Right forelimb (tissue), 1 donor: ENCODE measurements at places on chromosomes 1 and 21.

GRCh38 chr1:203151362-203152157 lies 24.0 kb downstream of the ADORA1 start:
- DNase-seq, result no peak

DNA sequence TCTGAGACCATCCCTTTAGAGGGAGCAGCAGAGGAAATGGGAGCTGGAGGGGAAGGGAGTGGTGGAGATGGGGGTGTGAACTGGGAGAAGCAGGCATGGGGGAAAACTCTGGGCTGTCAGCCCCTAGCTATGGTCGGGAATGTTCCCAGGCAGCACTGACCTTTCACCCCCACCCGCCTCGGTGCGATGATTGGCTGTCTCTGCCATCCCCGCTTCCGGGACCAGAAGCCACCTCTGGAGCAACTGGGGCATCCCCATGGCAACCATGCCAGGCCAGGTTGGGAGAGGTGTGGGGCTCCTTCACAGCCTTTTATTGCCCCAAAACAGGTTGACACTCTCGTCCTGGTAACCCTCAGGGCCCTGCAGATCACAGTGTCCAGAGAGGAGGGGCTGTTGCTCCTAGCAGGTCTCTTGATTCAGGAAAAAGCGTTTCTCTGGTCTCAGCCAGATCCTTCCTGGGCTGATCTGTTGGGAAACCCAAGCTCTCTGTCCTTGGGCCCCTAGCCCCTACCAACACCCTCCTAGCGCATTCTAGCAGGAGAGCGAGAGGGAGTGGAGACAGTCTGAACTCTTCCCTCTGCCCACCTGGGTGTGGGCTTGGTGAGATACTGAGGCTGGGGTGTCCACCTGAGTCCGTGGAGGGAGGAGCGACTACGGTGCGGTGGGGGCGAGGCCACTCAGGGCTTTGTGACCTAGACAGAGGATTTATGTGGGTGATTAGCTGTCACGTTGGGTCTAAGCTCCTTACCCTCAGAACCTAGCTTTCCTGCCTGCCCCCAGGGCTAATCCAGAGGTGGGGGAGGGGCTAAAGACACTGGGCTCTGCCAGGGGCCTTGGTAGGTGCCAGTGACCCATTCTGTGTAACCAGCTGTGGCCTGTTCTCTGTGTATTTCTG lies 12.2 kb upstream of the SLC6A9 start:
- DNase-seq, result no peak

DNA sequence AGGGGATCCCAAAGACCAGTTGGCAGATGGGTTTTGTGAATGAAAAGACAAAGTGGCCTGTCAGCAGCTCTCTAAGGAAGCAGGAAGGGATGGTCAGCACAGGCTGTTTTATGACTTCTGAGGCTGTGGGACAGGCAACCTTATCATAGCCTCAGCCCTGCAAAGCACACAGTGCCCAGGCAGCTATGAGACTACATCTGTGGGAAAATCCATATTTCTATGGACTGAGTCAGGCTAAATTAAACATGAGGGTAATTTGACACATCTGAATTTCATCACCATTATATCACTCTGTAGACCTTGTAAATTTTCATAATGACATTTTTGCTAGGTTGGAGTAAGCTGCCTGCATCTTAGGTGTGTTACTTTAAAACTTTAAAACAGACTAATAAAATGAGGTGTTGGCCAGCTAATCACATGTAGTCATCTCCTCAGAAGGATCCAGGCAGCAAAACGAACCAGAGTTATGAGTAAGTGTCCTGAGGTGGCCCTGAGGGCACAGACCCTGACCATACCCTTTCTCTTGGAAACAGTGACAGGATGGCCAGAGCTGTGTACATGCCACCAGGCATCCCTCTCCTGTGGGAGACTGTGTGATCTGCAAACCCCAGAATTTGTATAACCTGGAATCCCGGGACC lies 14.6 kb downstream of the NGF start:
- peak; percentile 30 for DNase-seq

DNA sequence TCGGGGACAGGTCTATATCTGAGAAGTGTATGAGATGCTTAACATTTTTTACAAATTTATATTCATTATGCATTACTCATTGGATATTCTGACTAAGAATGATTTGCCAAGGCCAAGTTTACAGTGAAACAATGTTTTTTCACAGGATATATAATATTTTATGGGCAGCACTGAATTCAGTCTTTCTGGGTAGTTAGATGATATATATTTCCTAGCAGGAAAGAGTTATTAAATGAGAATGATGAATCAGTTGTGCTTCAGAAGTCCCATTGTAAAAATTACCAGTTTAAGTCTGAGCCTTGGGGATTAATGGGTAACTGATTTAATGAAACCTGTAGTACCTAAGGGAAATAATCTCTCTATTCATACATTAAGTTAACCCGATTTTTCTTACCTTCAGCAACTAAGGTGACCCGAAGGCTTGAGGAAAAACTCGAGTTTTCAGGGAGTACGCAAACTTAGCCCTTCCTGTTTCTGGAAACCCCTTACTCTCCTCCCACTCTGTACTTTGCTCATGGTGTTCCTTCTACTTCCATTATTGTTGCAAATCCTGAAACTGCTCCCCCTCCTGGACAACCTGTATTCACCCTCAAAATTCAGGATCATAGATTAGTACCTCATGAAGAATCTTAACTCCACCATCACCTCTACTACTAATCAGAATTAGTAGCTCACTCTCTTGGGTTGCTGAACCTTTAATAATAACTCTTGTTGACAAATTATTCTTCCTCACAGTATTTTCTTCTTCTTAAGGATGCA lies 135.1 kb downstream of the AK5 start:
- no peak for DNase-seq

DNA sequence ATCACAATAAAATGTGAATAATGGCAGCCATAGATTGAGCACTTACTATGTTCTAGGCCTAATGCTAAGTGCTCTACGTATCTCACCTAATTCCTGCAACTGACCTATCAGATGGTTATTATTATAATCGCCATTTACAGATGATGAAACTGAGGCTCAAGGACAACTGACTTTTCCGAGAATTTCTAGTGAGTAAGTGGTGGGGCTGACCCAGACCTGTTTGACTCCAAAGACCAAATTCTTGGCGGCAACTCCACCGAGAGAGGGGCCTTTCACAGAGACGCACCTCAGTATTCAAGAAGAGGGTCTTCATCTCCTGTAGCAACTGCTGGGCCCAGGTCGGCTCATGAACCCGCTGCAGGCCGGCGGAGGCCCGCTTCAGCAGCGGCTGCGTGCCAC lies 573 bp downstream of the TMEM234 start:
- DNase-seq, result no peak

DNA sequence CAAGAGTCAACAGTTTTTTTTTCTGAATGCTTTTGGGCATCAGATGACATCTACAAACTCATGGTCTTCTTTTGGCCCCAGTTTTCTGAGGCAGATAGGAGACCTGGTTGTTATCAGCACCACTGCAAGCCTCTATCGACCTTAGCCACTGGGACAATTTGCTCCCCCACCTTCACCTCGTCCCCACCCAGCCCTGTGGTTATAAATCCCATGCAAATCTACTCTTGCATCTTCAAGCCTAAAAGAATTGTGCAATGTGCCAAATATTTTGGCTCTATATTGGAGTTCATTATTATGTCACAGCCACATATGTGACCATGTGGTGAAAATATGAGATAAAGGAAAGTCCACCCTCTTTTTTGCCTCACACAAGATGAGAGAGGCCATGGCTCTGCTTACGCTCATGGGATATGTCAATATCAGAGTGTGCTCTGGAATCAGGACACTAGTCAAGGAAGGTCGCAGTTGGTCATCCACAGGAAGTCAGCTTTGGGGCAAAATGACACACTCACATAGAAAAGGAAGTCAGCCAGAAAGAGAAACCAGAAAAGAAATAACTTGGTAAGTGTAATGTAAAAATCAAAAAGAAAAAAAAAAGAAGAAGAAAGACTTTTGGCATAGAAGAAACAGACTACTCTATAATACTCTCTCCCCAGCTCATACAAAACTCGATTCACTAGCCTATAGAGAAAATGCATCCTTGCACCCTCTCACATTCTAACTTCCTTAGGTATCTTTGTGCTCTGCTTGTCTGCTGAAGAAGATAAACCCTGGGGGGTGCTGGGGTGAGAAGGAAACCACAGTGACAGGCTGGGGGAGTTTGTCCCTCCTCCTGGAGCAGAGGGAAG lies 21.2 kb downstream of the SLC30A10 start:
- DNase-seq, result no peak

DNA sequence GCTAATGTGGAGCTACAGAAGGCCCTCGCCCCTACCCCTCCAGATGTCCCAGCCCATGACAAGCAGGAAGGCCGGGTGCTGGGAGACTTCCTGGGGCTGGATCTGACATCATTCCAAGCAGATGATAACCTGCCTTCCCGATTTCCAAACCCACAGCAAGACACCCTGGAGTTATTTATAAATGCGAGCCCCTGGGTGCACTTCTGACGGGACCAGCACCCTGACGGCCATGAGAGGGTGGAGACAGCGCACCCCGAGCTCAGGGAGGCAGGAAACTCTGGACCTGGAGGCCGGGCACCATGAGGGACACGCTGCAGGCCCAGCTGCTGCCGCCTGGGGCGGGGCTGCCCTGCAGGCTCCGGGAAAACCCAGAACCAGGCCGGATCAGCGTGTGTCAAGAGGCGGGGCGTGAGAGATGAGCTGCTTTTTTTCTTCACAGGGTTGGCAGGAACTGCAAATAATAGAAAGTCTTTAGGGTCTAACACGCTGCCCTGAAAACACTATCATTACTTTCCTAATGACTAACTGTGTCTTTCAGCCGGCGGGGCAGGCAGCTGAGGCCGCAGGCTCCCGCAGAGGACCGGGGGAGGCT lies 2.5 kb upstream of the PCBP3 start:
- no peak for DNase-seq

DNA sequence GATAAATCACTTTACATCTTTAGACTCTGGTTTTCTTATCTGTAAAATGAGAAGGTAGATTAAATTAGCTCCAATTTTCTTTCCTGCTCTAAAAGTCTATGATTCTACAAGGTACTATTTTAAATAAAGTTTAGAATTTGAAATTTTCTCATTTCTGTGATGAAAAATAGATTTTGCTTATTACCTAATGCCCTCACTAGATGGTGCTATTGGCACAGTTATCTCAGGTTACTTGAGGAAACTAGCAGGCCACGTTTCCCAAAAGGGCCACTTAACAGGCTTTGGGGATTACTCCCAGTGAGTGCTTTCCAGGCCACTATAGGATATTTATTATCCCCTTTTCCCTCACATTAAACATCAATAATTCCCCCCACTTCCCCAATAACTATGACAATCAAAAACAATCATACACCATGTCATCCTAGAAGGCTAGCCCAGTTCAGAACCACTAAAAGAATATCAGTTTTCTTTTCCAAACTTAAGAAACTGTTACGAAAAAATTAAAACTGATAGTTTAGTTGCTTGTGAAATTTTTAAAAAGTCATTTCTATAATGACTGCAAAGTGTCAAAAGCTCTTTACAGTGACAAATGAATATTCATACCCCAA lies 30.6 kb downstream of the OMA1 start:
- DNase-seq, result peak; percentile 44

- no peak for DNase-seq
Observed at GRCh38 chr1:1308756-1309250, 406 bp downstream of the PUSL1 start.

- no peak for DNase-seq
Observed at GRCh38 chr1:213570487-213570886, 417.3 kb upstream of the PROX1 start.

- no peak for DNase-seq
Observed at GRCh38 chr1:48448932-48449331, 23.1 kb downstream of the SPATA6 start.

DNA sequence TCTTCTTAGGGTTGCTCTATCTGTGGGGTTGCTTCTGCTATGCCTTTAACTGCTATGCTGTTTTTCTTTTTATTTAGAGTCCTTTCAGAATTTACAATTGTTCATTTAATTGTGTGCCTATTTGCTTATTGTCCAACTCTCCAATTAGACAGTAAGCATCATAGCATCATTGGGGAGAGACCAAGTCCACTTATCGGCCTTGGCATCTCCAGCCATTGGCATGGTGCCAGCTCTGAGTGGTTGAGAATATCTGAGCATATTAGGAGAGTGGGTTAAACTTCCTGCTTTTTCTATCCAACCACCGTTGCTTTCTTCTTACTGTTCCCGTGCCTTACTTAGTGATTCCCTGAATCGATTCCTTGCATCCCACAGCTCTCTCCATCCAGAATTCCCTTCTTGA lies 535.0 kb downstream of the AJAP1 start:
- no peak for DNase-seq

- DNase-seq, result no peak
Observed at GRCh38 chr1:31626223-31627207, 9.0 kb downstream of the HCRTR1 start.

- DNase-seq, result no peak
Observed at GRCh38 chr1:168260393-168260792, 20.3 kb upstream of the TBX19 start.

- no peak for DNase-seq
Observed at GRCh38 chr1:231694465-231695077, 68.0 kb downstream of the DISC1 start.

- DNase-seq, result no peak
Observed at GRCh38 chr1:197976368-197976767, 59.2 kb downstream of the LHX9 start.

- DNase-seq, result no peak
Observed at GRCh38 chr1:44694863-44695478, 20.5 kb downstream of the ARMH1 start.

GRCh38 chr1:53586765-53587164 lies 127.6 kb downstream of the DMRTB1 start:
- peak; percentile 28 for DNase-seq

- DNase-seq, result no peak
Observed at GRCh38 chr1:34125721-34126380, 39.2 kb downstream of the CSMD2 start.

DNA sequence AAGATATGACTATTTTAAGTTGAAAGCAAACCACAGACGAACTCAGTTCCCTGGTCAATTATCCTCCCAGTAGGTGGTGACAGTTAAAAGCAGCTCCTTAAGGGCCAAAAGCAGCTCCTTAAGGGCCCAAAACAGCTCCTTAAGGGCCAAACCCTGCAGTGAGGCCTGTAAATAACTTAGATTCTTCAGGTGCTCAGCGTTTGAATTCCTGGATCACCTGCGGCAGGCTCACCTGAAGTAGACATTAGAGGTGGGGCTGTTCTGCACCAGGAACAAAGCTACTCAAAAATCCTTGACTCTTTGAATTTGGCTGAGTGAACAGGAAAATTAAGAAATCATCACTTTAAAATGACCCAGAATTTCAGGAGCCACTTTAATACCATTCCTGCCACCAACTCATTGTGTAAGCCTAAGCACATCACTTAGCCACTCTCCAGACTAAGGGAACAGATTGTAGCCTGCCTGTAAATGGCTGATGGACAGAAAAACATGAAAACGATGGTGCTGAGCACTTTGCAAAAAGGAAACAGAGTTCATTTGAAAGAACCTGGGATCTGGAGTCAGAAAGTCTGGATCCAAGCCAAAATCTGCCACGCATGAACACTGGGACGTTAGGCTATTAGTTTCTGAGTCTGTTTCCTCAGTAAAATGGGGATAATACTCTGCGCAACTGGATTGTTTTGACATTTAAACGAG lies 126.9 kb downstream of the LRIG2 start:
- no peak for DNase-seq

- peak; percentile 35 for DNase-seq
Observed at GRCh38 chr1:203084588-203085527, 954 bp downstream of the MYOG start.

- DNase-seq, result no peak
Observed at GRCh38 chr1:186424539-186424938, 36.4 kb downstream of the PDC start.
